ENCODE measurements at places on chromosomes 11 and 22.

DNA sequence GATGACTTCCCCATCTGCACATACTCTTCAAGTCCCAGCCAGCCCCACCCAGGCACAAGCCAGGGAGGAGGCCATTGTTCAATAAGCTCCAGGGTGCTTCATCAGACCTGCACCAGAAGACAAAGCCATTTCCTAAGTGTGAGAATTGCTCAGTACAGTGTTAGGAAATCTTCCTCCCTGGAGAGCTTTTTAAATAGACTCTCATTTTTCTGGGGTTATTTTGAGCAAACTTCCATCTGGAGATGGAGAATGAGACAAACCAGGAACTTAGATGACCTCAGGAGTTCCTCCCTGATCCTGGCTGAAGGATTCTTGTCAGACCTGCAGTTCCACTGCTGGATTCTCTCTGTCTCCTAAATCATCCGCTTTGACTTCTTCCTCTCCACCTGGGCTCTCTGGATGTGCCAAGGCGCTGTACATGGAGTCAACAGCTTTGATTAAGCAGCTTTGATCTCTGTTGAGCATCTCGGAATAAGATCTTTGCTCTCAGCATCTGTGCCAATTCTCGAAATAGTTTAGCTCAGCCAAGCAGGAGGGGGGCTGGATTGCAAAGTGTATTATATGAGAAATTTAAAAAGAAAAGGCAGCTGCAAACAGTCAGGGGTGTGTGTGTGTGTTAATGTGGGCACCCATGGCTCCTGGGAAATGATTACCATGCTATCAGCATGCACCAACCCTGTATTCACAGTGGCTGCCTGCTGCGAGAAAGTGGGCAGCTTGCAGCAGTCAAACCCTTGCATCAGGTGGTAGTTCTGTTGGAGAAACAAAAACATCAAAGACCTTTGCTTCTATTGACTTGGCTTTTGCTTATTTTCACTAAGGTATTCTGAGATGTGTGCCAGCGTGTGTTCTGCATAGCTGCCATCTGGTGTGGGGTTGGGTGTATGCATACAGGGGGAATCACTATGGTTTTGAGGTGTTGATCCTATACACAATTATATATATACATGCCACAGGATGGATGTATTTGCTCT, 70.2 kb upstream of the NAV2 start:
- DNase-seq = no peak

GRCh38 chr11:40119661-40120060, 1339.8 kb downstream of the LRRC4C start:
- DNase-seq = no peak

- DNase-seq = no peak
These were observed 62.6 kb downstream of the CTTN start for GRCh38 chr11:70460964-70461363.

DNA sequence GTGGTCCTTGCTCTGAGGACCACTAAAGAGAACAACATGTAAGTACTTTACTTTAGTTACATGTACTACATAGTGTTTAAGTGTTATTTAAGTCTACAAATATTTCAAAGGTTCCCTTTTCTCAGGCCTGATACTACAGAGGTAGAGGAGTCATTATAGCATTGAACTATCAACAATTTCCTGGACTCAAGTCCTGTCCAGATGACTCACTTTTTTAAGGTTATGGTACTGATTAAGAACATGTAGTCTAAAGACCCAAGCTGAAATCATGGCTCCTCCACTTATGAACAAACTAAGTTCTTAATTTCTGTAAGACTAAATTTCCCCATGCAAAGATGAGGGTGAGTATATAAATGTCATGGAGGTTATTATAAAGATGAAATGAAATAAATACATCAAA, 74.7 kb downstream of the NARS2 start:
- no peak for DNase-seq

DNA sequence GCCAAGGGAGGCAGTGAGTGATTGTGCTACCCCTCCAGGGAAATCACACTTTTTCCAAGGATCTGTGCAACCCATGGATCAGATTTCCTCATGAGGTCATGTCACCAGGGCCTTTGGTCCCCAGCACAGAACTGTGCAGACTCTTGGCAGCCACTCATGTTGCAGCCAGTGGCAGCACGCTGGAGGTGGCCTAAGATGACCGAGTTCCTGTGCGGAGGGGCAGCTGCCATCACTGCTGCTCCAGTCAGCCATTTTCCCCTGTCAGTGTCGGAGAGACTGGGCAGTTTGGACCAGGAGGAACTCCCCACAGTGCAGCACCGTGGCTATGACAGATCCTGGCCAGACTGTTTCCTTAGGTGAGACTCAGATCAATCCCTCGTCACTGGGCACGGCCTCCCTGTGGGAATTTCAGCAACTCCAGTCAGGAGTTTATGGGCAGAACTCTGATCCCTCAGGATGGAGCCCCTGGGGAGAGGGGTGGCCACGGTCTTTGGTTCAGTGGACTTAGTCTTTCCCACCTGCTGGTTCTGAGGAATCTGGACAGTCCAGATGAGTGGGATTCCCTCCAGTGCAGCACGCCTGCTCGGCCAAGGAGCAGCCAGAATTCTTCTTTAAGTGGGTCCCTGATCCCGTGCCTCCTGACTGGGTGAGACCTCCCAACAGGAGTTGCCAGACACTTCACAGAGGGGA, 194.6 kb upstream of the CARD18 start:
- no peak for DNase-seq

- no peak for DNase-seq
These were observed 54.0 kb downstream of the ZNRF3 start for GRCh38 chr22:28937206-28938025.

Measured in NCI-H2081 treated with DMSO at 0.1 percent for 48 hours (cell line).